ENCODE measurements at places on chromosomes 2 and 18. TPM values are rescaled to one million over a fixed set of nuclear protein-coding genes. Genes with fewer than 3 reads are reported as not detected.

GRCh38 chr2:73856214-73856613 lies 27.5 kb downstream of the STAMBP start:
- DNase-seq: no peak

DNA sequence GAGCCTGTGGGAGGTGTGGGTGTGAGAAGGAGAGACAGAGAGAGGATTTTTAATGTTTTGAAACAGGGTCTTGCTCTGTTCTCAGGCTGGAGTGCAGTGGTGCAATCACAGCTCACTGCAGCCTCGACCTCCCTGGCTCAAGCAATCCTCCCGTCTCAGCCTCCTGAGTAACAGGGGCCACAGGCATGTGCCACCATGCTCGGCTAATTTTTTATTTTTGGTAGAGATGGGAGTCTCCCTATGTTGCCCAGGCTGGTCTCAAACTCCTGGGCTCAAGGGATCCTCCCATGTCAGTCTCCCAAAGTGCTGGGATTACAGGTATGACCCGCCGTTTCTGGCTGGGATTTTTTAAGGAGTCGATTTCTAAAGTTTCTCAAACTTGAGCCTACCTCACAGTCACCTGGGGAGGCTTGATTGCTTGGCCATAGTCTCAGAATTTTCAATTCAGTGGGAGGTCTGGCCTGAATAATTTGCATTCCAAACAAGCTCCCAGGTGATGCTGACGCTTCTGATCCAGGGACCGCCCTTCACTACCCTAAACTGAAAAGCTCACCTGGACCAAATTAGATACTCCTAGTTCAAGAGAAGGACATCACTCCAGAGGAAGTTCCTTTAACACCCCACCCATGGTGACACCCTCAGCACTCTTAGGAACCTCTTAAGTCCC lies 70.8 kb upstream of the SLC1A4 start:
- DNase-seq: no peak

GRCh38 chr2:46481198-46482193 lies 2.1 kb downstream of the TMEM247 start:
- DNase-seq: no peak

Gene CAPG
- 53.2 TPM for total RNA-seq

DNA sequence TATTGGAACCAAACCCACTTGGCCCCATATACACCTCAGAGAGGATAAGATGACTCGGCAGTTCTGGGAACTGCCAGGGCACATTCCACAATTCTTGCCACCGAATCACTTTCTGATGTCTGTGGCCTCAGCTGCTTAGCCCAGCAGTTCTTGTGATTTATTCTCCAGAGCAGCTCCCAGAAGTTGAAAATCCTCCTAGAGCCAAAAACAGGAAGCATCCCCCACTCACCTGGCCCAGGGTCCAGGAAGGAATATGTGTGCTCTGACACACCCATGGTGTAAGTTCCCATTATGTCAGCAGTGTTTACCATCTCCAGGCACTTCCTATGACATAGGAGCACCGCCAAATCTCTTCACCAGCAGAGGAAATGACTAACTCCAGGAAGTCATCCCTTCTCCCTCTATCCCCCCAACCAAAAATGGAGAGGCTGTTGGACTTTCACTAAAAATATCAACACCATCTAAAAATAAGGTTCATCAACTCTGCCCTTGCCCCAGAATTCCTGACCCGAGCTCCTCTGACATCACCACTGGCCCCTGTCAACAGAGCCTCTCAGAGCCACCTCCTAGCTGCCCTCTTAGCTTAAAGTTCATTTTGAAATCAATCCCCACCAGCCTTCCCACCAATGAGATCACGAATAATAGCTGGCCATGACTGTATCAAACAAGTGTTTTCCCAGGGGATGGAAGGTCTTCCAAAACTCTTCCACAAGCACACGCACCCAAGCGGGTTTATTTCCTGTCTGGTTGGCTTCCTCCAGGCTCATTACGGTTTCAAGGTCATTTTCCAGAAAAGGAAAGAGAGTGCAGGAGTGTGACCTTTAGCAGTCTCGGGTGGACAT lies 223.1 kb upstream of the PARD3B start:
- DNase-seq: peak; percentile 69

GRCh38 chr18:8654503-8655451 lies 45.5 kb downstream of the RAB12 start:
- DNase-seq: peak; percentile 48

DNA sequence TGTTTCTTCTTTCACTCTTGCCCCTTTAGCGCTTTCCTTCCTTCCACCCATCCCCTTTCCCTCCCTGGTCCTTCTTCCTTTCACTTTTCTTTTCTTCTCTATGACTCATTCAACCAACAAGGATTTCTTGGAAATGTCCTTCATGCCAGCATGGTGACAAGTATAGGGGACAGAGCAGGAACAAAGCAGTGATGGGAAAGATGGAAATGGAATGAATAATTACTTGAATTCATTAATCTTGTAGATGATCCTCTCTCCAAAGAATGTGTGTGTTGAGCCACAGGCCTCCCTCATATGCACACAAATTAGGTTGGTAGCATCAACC lies 1.5 kb downstream of the VAMP5 start:
- DNase-seq: no peak

DNA sequence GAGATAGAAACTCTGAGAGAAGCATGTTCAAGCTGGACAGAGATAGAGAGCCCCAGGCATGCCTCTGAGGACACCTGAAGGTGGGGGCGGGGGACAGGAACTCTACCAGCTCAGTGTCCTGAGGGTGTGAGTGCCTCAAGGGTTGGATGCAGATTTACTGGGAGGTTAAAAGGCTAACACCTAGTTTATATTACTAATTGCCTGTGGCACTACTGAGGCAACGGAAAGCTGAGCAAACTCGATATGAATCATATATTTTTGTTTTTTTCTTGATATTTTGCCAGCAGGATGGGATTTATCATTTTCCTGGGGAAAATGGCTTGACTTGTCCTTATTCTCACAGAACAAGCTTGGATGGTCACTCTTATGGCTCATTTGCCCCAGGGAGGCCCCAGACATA lies 319.5 kb downstream of the ALK start:
- DNase-seq: no peak

DNA sequence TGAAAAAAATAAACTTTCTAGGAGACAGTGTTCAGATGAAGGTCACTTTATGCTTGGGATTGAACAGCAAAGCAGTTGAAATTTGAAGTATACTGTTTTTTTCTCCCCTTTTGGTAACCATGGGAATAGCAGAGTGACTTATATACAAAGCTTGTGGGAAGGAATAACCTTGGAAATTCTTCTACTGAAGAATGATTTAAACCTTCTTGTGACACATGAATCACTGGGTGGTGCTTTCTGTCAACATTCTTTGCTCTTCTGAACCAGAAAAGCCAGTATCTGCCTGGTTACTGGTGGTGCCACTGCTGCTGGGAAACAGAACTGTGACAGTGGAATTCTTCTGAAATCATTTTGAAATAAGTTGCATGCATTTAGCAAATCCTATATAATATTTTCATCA lies 39.4 kb upstream of the RND3 start:
- DNase-seq: peak; percentile 62

DNA sequence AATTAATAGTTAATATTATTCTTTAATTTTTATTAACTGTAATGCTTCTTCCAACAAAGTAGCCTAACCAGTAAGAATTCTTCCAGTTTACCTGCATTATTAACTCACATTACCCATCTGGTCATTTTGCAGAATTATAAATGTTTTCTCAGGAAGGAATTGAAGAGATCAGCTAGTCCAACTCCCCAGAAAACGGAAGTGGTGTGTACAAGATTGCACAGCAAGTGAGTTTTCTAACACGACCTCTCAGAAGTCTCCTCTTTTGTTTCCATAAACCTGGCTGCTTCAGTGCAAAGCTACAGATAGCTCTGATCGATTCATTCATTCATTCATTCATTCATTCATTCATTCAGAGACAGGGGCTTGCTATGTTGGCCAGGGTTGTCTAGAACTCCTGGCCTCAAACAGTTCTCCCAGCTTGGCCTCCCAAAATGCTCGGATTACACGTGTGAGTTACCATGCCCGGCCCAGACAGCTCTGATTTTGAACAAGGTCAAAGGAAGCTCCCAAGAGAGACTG lies 128.8 kb upstream of the REV1 start:
- DNase-seq: no peak

GRCh38 chr2:7788736-7789135 lies 871.5 kb downstream of the RNF144A start:
- no peak for DNase-seq

- no peak for DNase-seq
These were observed 16.3 kb downstream of the PCBP1 start for GRCh38 chr2:70103531-70104061.
